ENCODE measurements at places on chromosomes 3 and 15.
A peak's percentile ranks its signal among the peaks of the same experiment; 100 is the strongest.

DNA sequence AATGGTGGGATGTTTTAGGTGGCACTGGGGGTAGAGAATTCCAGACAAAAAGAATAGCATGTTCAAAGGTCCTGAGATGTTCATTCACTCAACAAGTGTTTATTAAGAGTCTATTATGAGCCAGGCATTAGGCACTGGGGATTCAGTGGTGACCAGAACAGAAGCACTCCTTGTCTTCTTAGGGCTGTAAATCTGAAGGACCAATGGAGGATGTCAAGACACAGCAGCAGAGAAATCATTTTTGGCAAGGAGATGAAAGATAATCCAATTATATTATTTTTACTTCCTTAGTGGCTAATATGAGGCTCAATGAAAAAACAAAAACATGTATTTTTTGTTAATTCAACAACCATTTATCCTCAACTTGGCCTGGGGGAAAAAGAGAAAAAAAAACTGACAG lies 218.5 kb downstream of the SLC9A9 start:
- DNase-seq = no peak

DNA sequence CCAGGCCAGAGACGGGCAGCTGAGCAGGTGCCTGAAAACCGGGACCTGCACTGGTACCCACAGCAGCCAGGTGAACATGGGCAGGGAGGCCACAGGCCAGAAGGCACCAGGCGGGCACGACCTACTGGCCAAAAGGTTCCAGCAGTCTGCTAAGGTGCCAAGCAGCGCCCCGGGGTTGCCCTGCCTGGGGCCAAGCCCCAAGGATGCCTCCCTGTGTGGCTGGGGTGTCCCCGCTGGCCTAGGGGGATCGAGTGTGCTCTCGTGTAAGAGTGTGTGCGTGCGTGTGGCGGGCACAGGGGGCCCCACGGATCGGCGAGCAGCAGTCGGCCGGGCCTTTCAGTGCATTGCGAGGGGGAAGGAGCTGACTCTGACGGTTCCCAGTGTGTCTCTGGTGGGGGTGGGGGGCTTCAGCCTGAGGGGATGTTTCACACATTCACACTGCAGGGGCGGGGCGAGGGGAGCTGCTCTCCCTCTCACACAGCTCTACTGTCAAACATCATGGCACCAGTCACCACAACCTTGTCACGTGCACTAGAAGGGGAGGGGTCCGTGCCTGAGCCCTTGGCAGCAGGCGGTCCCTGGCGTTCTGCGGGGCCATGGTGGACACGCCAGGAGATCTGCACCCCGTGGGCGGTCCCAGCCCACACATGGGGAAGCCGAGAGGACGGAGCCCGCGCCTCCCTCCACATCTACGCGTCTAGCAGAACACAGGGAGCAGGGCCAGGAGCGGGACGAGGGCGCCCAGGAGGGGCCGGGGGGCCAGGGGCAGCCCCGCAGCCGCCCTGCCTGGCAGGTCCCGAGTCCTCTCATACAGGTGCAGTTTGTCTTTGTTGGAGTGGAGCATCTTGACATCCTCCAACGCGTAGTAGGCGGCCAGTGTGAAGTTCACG lies 44.5 kb downstream of the RGMA start:
- no peak for DNase-seq

DNA sequence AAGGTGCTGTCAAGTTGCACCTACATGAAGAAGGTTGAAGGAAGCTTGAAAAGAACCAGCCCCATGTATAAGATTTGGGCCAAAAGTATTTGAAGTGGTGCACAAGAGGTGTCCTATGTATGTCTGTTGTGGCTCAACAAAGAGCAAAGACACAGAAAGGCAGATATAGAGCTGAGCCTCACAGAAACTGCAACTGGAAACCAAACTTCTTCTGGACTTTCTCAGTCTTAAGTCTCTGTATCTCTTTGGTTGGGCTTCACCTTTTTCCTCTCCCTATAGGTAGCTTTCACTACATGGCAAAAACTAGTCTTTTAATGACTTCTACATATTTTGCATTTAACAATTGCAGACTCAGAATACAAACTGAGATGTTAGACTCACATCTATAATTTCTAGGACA lies 8.8 kb upstream of the CMC1 start:
- DNase-seq = no peak

DNA sequence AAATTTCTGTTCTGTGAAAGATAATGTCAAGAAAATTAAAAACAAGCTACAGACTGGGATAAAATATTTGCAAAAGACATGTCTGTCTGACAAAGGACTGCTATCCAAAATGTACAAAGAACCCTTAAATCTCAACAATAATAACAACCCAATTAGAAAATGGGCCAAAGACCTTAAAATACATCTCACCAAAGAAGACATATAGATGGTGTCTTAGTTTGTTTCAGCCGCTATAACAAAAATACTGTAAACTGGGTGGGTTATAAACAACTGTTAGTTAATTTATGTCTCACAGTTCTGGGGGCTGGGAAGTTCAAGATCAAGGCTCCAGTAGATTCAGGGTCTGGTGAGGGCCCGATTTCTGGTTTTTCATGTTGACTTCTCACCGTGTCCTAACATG lies 106.2 kb upstream of the AGTR1 start:
- DNase-seq = no peak

- DNase-seq = no peak
Measured at GRCh38 chr15:71784719-71785118, 25.6 kb upstream of the NR2E3 start.

DNA sequence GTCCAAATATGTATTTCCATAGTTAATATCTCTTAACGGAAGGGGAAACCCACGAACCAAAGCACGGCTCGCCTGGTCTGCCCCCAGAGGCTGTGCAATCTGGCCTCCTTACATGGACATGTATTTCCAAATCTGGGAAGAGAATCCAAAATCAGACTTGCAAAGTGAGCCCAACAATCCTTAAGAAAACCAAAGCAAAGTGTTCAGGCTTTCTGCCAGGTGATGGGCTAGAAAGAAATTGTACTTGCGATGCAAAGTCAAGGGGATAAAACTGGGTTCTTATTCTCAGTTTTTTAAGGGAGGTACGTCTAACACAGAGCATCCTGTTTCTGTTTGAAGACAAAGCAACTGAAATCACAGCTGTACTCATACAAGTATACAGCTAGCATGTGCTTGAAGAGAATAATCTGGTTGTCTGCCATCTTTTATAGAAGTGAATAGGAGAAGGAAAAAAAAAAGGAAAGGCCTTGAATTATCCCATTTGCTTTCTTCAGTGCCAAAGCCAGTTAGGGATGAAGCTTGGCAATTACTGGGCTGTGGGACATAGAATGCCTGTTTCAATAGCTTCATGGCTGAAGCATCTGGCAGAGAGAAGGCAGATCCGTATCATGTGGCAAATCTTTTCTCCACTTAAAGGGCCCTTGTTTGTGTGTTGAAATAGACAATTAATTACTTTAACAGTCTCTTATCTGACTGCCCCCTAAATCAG lies 48.4 kb downstream of the LRIG1 start:
- DNase-seq = no peak

GRCh38 chr15:101615986-101616848 lies 36.0 kb downstream of the TM2D3 start:
- no peak for DNase-seq

- no peak for DNase-seq
Measured at GRCh38 chr3:44444896-44445691, 32.4 kb downstream of the ZNF445 start.

DNA sequence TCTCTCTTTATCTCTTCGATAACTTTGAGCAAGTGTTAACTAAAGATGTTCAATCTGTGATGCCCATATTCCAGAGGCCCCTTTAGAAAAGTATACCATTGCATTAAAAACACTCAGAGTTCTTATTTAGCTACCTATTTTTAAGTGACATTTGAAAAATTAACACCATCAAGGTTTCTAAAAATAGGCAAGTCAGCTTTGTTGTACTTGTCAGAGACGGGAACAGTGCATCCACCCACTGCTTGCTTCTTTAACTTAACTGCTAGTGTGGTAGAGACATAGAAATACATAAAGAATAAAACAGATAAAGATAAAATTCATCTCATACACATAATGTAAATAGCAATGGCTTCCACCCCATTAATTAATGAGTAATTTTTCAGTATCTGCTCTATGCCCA lies 66.0 kb downstream of the IGSF11 start:
- no peak for DNase-seq

DNA sequence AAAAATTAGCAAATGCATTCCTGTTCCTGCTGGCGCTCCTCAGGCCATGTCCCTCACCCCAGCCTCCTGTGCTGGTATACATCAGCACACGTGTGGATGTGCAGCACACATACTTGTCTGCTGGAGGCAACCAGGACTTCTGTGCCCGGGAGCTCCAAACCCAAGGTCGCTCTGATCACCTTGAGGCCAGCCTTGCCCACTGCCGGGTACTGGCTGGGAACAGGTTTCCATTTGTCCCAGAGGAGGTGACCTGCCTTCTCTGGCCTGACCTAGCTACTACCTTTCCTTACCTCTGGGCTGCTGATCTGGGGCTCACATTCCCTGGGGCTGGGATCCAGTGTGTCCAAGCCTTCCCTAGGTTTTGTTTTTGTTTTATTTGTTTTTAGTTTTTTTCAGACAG lies 12.1 kb downstream of the PRKCD start:
- DNase-seq = no peak

DNA sequence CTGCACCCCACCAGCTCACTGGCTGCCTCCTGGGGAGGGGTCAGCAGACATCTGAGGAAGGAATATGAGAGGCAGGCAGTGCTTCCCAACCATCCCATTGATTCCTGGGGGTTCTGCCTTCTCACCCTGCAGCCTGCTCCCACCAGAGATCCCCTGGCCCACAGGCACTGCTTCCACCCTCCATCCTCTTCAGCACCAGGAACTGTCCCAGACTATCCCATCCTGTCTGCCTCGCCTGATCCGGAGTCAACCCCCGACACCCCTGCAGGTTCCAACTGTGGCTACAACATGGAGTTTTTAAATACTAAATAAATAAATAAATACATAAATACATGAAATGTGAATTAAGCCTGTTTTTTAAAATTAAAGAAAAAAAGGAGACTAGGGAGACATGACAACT lies 43.6 kb downstream of the CACNA2D2 start:
- DNase-seq = no peak

- DNase-seq = no peak
Measured at GRCh38 chr15:67322481-67322880, 67.9 kb downstream of the IQCH start.

DNA sequence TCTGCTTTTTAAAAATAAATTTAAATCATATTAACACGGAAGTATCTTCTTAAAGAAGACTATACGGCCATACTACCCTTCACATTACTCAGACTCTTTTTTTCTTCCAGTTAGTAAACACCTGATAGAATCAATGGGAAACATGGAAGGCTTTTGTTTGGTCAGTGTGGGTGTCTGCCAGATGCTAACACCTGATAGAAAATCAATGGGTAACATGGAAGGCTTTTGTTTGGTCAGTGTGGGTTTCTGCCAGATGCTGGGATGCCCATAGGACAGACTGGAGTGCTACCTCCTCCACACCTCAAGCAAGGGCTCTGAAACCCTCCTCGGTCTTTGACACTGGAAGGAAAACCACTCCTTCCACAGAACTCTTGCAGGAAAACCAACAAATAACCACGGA lies 29.2 kb downstream of the HACL1 start:
- no peak for DNase-seq

- no peak for DNase-seq
Measured at GRCh38 chr3:9122732-9123364, 126.6 kb downstream of the SRGAP3 start.

GRCh38 chr3:20573175-20573574 lies 387.2 kb upstream of the SGO1 start:
- DNase-seq = no peak

DNA sequence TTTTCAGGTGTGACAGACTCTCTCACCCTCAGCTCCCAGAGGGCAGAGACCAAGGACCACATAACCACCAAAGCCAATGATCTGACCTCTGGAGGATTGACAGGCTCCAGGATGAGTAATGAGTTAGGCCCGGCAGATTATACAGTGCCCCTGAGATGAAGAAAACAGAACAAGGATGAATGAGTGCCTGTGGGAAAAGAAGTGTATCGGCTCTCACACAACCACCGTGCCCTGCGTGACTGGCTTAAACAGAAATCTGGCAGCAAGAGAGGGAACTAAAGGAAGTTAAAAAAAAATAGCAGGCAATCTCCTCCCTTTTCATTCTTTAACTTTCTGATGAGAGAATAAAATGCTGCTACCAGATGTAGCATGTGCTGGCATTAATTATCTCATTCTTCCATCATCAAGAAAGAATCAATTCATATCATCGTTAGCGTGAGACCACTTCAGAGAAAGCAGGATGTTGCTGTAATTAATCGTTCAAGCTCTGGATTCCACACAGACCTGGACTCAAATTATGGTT lies 227.5 kb upstream of the COL8A1 start:
- DNase-seq = no peak

- no peak for DNase-seq
Measured at GRCh38 chr3:63015614-63016309, 140.5 kb upstream of the CADPS start.

DNA sequence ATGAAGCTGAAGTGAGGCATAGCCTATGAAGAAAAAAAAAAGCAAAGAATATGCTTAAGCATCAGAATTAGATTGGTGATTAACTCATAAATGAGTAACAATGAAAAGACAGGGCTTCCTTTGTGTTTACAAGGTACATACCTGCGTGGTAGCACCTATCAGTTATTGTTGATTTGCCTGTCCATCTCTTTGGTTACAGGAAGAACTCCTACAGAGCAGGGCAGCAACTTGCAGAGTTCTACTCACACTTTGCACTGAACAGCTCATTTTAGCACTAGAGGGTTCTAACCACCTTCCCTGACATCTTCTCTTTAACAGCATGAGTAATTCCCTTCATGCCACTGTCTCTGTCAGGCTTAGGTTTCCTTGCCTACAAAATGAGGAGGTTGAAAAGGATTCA lies 166.0 kb downstream of the DPH6 start:
- no peak for DNase-seq

DNA sequence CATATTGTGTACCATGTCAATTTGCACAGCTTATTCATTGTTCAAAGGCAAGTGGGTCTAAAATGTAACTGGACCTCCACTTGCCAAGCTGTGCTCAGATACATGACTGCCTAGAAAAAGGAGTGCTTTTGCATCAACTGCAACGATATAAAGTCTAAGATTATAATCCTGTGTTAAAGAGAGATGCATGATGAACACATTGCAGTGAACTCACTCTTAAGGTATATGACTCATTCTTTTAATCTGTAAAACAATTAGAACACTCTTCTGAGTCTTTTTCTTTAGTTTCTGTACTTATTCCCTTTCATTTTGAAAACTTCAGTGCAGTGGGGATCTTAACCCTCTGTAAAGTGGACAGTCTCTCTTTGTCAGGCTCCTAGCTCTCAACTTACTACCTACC lies 982.8 kb downstream of the ROBO1 start:
- DNase-seq = no peak

DNA sequence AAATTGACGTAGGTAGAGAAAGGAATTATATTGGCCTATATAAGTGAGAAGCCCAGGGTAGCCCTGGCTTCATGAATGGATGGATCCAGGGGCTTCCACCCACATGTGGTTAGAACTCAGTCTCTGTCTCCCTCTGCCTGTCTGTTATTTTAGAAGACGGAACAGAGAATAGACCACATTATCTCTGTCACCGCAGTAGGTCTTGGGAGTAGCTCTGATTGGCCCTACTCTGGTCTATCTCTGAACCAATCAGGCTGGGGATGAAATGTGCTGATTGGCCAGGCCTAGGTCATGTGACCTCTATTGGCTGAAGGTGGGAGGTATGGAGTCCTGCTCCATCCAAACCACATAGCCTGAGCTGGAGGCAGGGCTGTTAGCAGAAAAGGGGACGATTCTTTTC lies 143.0 kb upstream of the PRR23C start:
- peak; percentile 65 for DNase-seq

GRCh38 chr3:13788522-13789424 lies 91.1 kb downstream of the WNT7A start:
- DNase-seq = no peak
